GF-D8 (cell line): ENCODE measurements at places on chromosomes 1 and 21.

DNA sequence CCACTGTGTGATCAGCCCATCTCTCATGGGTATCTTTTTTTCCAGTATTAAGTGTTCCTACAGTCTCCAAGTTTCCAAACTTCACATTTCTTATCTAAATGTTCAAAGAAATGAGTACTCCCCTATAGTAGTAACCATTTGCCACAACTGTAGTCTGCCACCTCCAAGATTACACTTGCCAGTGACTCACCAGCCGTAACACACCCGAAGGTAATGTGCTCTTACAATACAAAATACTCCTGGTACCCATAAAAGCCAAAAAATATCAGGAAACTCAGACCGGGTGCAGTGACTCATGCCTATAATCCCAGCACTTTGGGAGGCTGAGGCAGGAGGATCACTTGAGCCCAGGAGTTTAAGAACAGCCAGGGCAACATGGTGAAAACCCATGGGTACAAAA lies 20.5 kb upstream of the ZNF496 start:
- no peak for DNase-seq

DNA sequence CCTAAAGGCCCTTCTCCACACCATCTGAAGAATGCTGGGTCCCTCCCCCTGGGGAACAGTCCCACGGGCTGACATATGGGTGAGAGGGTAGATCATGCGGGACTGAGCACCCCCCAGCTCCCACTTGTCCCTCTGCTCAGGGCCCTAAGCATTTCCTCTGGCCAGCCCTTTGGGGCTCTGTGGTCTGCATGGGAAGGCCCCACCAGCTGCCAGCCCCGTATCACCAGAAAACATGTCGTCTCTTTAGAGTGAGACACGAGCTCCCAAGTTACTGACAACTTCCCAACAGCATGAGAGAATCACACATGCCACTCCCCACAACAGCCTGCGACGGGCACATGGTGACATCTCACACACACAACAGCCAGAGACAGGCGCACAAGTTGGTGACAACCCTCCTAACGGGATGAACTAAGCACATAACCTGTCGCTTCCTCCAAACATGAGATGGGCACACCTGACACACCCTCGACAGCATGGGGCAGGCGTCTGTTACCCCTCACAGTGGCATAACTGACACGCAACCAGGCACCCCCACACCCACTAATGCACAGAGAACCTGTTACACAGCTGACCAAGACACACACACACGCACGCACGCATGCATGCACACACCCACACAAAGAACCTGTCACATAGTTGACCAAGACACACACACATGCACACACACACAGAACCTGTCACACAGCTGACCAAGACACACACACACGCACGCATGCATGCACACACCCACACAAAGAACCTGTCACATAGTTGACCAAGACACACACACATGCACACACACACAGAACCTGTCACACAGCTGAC lies 41.2 kb downstream of the AHDC1 start:
- no peak for DNase-seq

DNA sequence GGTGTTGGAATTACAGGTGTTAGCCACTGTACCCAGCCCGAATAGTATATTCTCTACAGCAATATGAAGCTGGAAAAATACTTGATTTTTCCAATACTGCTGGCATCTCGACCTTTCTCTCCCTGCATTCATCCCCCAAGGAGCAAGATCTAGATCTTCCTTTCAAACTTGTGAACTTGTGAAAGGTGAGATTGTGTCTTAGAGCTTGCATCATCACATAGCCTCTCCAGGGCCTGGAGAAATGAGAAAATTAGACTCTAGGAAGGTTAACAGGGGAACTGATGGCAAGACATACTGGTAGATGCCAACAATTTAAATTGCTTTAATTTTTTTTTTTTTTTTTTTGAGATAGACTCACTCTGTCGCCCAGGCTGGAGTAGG lies 2.1 kb downstream of the PRUNE1 start:
- no peak for DNase-seq

- DNase-seq = no peak
Measured at GRCh38 chr1:94796266-94796665, 23.9 kb upstream of the SLC44A3 start.

GRCh38 chr1:211640301-211640630 lies 35.2 kb downstream of the NEK2 start:
- DNase-seq = no peak

DNA sequence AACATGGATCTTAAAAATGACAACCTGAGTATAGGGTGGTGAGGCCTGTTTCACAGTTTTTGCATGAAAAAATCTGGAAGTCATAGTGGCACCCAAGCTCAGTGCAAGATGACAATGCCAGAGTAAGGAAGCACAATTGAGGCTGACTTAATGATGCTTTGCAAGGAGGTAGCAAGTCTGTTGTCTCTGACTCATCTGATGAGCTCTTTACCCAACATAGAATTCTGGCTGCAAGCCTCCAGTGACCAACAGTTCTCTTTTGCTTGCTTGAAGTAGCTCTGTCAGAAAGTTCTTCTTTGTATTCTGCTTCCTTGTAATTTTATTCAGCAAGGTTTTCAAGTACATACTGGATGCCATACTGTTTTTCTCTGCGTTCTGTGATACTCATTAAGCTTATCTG lies 117.1 kb downstream of the FOXD2 start:
- DNase-seq = no peak

DNA sequence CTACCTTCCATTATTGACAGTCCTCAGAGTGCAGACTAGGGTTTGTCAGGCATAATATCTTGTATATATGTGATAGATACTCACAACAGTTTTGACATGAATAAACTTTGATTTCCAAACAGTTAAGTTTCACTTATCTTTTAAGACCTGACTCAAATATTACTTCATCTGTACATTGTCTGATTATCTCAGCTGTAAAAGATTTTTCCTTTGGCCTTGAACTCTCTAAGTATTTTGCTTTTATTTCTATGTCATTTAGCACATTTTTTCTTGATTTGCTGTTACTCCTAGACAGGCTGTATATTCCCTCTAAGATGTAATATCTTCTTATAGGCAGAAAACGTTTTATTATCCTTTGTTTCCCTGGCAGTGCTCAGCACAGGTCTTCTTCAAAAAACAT lies 65.6 kb upstream of the DMRTA2 start:
- no peak for DNase-seq

GRCh38 chr1:161791904-161792655 lies 26.0 kb downstream of the ATF6 start:
- DNase-seq = no peak

- DNase-seq = no peak
Measured at GRCh38 chr1:211493876-211494653, 2.1 kb upstream of the RD3 start.

GRCh38 chr1:185289880-185290279 lies 27.2 kb downstream of the IVNS1ABP start:
- no peak for DNase-seq

DNA sequence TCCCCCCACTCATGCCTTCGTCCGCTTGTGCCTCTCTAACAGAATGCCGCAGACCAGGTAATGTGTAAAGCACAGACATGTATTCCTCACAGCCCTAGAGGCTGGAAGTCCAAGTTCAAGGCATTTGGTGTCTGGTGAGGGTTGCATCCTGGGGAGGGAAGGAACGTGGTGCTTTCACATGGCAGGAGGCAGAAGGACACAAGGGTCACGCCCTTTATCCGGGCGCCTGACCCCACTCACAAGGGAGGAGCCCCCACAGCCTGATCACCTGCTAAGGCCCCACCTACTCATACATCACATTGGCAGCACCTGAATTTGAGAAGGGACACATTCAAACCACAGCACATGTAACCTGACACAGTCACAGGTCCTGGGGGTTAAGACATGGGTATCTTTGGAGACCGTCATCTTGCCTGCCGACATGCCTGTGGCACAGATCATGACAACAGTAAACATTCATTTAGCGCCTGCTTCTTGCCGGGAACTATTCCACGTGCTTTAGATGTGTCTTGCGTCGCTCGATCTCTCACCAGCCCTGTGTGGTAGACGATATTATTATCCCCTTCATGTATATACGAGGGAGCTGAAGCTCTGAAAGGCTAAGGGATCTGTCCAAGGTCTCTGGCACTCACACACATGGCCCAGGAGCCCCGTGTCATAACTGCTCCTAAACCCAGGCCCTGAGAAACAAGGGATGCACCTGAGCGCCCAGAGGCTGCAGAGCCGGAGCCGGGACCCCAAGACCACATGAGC lies 235.6 kb downstream of the NPHP4 start:
- no peak for DNase-seq

DNA sequence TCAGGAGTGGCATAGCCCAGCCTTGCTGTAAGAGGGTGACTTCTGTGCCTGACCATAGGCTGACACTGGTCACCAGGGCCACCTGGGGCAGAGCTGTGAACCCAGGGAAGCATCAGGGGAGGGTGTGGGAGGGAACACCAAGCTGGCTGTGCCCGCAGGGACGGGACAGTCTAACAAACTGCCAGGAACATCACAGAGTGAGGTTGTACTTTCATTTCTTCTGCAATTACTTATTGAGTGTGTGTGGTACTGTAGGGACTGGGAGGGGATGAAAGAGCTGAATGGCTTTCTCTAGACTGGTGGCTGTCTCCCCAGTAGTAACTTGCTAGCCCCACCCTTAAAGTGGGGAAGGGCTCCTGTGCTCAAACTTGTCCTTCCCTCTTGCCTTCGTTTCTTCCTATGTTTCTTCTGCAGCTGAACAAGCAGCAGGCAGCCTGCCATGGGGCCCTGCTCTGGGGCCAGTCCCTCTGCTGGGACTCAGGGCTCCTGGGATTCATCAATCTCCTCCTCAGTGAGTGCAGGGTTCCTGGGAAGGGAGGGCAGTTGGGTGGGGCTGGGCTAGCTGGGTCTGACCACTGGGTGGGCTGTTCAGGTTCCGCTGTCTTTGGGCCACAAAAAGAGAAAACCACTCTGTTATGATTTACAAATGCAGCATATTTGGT lies 39.7 kb upstream of the ETV3 start:
- no peak for DNase-seq

DNA sequence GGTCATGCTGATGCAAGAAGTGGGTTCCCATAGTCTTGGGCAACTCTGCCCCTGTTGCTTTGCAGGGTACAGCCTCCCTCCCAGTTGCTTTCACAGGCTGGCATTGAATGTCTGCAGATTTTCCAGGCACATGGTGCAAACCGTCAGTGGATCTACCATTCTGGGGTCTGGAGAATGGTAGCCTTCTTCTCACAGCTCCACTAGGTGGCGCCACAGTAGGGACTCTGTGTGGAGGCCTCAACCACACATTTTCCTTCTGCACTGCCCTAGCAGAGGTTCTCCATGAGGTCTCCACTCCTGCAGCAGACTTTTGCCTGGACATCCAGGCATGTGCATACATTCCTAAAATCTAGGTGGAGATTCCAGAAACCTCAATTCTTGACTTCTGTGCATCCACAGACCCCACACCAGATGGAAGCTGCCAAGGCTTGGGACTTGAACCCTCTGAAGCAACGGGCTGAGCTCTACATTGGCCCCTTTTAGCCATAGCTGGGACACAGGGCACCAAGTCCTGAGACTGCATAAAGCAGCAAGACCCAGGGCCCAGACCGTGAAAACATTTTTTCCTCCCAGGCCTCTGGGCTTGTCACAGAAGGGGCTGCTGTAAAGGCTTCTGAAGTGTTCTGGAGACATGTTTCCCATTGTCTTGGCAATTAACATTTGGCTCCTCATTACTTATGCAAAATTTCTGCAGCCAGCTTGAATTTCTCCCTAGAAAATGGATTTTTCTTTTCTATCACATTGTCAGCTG lies 466.2 kb upstream of the PBX1 start:
- DNase-seq = no peak

- DNase-seq = no peak
Measured at GRCh38 chr21:32336711-32337110, 38.1 kb downstream of the MRAP start.

- DNase-seq = peak; percentile 10
Measured at GRCh38 chr1:109170035-109170764, 43.5 kb upstream of the SARS1 start.

GRCh38 chr1:60886090-60886489 lies 196.3 kb upstream of the NFIA start:
- no peak for DNase-seq
